Cardiac fibroblast (primary cell): ENCODE measurements at places on chromosomes 2 and 18.
A peak's percentile ranks its signal among the peaks of the same experiment; 100 is the strongest.

DNA sequence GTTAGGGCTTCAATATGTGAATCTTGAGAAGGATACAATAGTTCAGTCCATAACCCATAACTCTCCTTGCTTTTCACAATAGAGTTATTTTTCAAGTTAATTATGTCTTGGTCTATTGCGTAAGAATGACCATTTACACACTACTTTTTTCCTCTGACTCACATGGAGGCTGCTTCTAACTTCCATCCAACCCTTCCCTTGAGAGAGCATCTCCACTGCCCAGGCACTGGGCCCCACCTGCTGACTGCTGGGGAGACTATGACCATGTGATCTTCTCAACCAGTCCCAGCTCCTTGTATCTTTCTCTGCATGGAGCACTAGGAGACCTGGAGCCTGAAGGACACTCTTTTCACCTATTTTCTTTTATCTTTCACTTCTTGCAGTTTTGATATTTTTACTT lies 251.5 kb downstream of the GPD2 start:
- DNase-seq, result peak; percentile 18

- DNase-seq, result no peak
Measured at GRCh38 chr2:36582538-36582937, 15.4 kb downstream of the FEZ2 start.

DNA sequence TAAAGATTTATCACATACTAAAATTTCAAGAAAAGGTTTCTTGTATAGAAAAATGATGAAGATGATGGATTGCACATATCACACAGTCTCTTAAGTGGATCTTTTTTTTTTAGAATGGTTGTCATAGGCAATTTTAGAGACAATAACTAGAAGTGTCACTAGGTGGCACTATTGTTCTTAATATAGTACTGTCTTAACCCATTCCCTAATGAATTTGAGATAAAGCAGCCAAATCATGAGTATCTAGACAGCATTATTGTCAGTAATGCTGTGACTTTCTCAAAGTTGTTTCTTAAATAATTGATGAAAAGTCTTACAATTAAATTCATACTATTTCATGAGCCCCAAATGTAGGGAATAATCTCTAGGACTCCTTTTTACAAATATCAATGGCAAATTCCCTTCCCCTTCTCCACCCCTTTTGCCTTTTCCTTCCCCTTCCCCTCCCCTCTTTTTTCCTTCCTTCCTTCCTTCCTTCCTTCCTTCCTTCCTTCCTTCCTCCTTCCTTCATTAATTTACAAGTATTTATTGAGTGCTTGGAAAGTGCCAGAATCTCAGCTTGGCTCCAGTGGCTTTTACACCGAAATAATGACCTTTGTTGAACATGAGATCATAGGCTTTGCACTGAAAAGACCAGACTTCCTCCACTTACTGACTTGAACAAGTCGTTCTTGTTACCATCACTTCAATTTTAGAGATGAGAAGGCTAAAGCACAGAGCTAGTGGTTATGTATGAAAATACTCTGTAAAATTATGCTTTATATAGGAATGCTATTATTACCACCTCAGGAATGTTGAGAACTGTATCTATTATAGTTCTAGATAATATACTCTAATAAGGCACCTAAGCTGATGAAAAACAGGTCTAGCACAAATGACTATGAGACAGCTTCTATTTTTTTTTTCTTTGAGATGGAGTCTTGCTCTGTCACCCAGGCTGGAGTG lies 19.8 kb downstream of the MYL12B start:
- peak; percentile 91 for DNase-seq

DNA sequence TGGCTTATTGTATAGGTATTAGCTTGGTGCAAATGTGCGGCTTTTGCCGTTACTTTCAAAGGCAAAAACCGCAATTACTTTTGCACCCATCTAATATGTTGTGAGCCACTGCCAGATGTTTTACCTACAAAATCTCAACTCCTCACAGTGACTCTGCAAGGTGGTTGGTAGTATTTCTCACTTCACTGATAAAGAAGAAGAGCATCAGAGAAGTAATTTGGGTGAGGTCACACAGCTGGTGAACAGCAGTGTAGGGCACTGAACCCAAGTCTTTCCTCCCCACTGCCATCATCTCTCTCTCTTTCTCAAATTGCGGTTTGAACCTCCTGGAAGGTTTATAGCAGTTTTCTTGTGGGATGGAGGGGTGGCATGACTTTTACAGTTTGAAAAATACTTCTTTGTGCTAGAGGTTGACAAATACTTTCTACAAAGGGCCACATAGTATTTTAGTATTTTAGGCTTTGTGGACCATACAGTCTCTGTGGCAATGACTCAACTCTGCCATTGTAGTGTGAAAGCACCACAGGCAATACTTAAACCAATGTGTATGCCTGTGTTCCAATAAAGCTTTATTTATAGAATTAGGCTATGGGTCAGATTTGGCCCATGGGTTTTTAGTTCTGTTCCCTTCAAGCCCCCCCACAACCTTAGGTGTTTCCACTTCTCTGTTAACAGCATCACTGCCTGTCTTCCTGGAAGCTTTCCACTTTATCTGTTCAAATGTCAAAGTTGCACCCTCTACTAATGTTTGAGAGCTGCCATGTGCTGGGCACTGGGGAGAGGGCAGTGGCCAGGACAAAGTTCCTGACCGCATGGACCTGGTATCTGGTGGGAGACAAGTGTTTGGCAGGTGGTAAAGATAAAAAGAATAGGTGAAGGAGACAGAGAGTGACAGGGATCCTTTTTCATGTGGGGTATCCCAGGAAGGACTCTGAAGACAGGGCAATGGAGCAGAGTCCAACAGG lies 30.1 kb downstream of the FHOD3 start:
- DNase-seq, result no peak

GRCh38 chr2:169080250-169081069 lies 11.1 kb downstream of the DHRS9 start:
- no peak for DNase-seq

DNA sequence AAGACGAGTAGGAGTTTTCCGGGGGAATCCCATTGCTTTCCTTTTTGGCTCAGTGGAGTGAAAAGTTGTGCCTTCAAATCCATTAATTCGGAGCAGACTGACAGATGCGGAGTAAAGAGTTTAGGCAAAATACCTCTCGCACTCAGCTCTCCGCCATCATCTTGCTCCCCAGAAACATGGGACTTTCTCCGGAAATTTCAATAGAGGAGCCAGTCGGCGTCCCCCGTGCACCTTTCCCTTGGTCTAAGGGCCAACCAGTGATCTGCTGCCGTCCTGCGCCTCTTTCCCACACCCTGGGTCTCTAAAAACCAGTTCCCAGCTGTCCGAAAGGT lies 318 bp downstream of the TYW5 start:
- peak; percentile 58 for DNase-seq

GRCh38 chr2:126449677-126450076 lies 206.3 kb upstream of the GYPC start:
- DNase-seq, result no peak

DNA sequence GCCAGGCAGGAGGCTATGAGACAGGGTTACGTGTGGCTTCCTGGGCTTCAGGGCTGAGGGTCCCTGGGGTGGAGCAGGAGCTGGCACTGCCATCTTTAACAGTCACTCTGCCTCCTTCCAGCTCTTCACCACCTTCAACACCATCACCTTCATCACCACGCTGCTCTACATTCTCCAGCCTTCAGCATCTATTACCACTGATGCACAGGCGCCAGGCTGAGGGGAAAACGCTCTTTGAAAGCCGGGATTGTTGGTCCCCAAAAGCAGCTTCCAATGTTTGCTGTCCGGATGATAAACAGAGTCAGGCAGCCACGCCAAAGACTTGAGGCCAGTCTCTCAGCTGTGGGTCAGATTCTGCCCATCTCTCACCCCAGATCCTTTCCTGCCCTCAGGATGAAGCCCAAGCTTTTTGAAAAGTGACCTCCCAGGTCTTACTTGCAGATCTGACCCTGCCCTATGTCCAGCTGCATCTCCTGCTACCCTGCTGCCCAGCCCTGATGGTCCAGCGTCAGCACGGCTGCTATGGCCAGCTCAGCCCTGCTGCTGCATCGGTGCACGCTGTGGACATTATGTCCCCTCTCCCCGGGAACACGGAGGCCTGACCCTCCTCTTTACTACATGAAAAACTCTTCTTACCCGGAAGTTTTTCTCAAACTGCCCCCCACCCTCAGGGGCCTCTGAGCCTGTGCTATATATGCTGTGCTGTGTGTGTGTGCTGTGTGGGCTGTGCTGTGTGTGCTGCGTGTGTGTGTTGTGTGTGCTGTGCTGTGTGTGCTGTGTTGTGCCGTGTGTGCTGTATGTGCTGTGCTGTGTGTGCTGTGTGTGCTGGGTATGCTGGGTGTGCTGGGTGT lies 31.2 kb upstream of the MAL start:
- DNase-seq, result no peak

- no peak for DNase-seq
Measured at GRCh38 chr2:29509397-29509796, 394.2 kb downstream of the CLIP4 start.

- DNase-seq, result no peak
Measured at GRCh38 chr2:177816766-177817165, 255.8 kb downstream of the PDE11A start.

DNA sequence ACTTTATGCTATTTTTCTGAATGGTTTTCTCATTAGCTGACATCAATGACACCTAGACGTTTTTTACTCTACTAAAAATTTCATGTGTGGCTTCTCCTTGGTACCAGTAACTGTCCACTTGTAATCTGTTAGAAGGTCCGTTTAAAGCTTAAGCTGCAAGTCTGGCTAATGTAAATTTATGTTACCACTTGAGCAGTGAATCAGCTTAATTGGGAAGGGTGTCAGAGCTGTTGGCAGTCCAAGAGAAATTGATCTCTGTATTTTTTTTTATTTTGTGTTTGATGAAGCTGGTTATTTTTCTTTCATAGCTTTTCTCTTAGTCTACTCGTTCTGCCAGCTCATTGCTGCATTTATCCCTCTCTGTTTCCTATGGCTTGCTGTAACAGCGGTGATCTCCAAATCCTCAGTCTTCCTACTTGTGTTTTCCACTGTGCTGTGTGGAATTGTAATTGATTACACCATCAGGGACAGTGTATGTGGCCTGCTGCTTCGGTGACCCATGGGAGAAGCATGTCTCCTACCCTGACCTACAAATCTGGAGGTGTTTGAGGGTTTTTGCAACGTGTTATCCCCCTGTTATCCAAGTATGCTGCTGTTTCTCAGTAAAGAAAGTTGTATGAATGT lies 724.2 kb upstream of the REG3G start:
- no peak for DNase-seq

DNA sequence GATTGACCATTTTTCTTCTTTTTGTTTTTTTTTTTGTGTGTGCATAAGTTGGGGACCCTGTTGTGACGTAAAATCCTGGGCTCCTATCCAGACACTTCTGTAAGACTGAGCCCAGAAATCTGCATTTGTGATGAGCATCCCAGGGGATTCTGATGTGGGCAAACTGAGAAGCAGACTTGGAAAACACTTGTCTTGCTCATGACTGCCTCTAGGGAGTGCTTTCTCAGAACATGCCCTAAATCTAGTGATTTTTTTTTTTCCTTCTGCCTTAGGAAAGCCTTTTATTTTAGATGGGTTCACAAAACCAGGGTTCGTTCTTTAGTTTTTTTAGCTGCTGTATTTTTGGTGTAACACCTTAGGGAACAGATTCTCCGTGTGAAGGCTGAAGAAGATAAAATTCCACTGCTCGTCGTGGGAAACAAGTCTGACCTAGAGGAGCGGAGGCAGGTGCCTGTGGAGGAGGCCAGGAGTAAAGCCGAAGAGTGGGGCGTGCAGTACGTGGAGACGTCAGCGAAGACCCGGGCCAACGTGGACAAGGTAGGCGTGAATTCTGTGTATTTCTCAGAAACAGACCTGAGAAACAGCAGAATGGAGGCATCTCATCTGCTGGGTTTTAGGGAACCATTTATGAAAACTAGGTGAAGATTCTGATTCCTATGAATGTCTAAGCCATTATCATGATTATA lies 36.7 kb downstream of the RALB start:
- peak; percentile 56 for DNase-seq

- peak; percentile 11 for DNase-seq
Measured at GRCh38 chr2:198004173-198004572, 199.8 kb downstream of the PLCL1 start.

DNA sequence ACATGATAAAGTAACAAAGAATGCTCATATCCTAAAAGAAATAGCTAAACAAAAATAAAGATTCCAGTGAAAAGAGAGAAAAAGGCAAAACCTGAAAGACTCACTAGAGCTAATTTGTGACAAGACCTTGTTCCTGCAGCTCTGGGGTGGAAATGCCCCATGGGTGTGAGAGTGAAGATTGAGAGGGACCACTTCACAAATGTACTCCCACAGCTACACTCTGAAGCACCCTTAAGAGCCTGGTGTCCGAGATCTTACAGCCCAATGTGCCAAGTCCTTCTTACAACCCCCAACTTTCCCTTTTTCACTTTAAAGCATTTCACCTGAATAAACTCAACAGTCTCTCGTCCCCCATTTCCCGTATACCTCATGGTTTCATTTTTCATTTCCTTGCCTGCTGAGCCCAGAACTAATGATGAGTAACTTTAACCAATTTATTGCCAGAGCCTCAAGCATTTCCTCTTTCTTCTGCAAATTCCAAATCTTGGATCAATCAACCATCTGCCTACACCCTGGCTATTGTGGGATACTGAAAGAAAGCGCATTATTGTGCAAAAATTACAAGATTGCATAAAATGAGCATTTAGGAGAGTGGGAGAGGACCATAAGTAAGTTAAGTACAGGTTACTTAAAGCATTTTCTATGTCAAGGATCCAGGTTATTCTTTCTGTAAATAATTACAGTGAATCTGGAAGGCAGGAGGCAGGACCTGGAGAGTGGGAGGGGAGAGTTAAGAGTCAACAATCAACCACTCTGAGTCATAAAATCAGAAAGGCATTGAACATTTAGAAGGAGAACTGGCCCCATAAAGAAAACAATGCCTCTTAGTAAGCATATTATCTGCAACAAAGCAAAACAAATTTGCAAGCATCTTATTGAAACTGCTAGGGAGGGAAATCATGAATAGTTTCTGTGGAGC lies 804.4 kb upstream of the CELF4 start:
- no peak for DNase-seq

GRCh38 chr2:112480530-112481049 lies 1.4 kb upstream of the TTL start:
- no peak for DNase-seq

DNA sequence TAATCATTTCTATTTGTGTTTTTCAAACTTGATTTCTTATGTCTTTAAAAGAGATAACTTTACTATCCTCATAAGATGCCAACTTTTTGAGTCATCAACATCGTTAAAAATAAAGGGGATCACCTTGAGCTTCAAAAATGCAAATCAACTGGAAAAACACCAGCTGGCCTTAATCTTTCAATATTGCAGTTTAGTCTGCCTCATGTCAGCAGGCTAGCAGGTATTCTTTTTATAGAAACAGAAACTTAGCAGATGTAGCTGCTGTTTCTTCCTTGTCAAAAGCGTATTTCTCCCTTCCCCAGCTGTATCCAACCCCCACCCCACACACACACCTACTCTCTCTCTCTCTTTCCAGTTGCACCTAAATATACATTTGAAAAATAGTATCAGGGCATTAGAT lies 154.1 kb upstream of the ZNF804A start:
- DNase-seq, result no peak
